ENCODE measurements at places on chromosomes 6 and 20.

- DNase-seq: no peak
Measured at GRCh38 chr6:39902136-39902535, 32.1 kb downstream of the MOCS1 start.

DNA sequence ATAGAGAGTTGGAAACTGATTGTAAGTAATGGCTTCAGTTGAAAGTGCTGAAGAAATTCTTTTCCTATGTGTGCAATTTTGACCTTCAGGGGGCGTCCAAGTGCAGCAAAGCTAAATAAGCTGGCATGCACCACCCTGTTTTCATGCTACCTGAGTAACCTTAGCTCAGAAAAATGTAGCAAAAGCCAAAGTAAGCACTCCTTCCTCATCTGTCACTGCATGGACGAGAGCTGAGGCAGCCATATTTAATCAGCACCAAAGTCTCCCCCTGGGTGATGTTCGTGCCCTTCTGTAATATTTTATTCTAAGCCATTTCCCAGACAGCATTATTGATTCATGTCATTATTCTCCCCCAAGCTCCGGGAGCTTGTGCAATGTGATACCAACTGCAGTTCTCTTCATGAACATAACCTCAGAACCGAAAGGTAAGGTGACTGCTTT is 123.1 kb downstream of the RPS12 start:
- peak; percentile 62 for DNase-seq

GRCh38 chr6:157486572-157486971 is 105.6 kb downstream of the ZDHHC14 start:
- DNase-seq: no peak

GRCh38 chr6:5126214-5126613 is 41.1 kb downstream of the PPP1R3G start:
- peak; percentile 43 for DNase-seq

GRCh38 chr6:122548281-122548680 is 61.9 kb upstream of the PKIB start:
- DNase-seq: no peak

DNA sequence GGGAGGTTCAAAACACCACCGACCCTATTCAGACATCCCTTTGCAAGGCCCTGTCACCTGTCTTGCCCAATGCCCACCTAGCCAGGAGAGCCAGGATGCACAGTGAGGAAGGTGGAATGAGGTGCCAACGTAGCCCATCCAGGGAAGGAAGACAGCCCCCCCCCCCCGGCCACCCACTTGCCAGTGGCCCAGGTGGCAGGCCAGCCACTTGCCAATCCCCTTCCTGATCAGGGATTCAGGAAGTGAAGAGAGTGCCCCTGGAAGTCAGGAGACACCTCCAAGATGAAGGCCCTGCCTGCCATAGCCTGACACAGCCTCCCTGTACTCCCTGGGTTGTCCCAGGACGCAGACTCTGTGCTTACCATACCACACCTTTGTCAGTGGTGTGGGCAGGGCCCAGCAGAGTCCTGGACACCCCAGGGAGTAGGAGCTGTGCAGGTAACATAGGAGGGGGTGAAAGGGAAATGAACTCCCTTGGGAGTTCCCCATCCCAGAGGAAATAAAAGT is 54.7 kb downstream of the MRPL14 start:
- no peak for DNase-seq
